ENCODE measurements at places on chromosomes 1 and 21.

- DNase-seq = no peak
These were observed 6.0 kb downstream of the DYNLT5 start for GRCh38 chr1:66758241-66758755.

DNA sequence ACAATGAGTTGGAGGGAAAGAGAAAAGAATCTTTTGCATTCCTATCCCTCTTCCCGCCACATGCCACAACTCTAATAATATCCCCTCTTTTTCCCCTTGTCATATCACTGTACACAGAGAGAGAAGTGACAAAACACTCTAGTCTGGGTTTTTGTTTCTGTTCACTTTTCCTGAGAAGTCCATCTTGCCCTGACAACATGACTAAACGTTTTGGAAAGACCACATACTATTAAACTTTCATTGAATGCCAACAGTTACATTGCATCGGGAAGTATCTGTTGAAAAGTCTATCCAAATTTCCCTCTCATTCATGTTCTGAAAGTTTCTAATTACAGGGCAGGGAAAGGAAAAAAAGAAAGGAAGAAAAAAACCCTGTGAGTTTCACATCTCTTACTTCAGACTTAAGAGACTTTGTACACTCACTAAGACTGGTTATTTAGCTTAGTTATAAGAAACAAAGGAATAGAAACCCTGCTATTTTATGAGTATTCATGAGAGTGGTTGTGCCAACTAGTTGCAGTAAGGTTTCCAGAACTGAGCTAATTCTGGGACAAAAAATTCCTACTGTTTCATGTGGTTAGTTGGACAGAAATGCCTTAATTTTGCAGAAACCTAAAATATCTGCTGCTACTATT lies 16.9 kb downstream of the PLA2G4A start:
- no peak for DNase-seq

DNA sequence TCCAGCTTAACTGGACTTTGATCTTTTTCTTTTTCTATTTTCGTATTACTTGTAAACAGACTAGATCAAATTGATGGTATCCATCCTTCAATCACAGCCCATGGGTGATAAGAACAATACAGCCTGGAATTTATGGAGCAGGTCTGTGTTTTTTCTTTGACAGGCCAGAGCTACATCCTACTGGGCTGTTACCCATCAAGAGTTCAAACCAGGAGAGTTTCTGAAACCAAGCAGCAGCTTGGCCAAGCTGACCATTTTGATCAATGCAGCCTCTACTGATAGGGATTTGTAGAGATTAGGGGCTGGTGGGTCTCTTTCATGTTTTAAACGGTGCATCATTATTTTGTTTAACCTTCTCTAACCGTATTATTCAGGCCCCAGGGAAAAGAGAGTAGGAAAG lies 24.3 kb upstream of the CCDC190 start:
- no peak for DNase-seq

- no peak for DNase-seq
These were observed 10.7 kb downstream of the NEK7 start for GRCh38 chr1:198167436-198167934.

- DNase-seq = no peak
These were observed 24.5 kb upstream of the PALMD start for GRCh38 chr1:99621340-99621901.

DNA sequence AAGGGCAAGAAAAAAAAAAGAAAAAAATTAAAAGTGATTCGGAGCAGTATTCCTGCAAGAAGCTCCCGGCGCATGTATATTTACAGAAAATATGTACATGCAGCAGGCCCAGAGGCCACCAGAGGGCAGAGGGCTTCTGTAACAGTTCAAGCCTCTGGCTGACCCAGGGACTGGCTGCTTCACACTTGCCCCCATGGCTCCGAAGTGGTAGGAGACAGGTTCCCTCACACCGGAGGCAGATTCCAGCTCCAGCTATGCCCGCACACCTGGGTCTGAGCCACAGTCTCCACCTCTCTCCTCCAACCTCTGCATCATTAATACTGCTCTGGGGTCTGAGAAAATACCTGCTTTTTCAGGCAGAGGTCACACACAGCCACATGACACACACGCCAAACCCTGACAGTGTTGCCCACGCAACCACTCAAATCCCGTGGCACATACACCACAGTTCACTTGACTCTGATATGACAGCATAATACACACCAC lies 2.2 kb upstream of the ARHGAP30 start:
- no peak for DNase-seq

DNA sequence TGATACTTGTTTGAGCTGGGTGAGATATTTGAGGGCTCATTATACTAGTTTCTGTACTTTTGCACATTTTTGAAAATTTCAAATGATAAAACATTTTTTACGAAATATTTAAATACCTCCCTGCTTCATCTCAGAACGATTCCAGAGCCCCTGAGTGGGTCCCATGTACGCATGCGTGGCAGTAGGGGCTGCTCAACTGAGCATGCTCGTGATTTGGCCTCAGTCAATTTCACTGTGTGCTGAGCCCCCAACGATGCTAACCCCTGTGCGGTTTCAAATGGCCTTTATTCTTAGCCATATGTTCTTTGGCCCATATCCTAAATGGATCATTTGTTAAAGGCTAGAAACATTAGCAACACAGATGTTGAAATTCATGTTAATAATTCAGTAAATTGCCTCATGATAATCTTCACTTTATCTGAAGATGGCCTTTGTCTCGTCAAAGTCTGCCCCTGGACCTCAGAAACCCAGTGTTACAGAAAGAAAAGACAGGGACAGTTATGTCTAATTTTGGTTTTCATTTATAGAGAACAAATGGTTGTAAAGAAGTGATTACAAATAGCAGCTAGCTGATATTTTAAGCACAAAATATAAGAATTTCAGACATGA lies 108.2 kb downstream of the MRPS6 start:
- no peak for DNase-seq

DNA sequence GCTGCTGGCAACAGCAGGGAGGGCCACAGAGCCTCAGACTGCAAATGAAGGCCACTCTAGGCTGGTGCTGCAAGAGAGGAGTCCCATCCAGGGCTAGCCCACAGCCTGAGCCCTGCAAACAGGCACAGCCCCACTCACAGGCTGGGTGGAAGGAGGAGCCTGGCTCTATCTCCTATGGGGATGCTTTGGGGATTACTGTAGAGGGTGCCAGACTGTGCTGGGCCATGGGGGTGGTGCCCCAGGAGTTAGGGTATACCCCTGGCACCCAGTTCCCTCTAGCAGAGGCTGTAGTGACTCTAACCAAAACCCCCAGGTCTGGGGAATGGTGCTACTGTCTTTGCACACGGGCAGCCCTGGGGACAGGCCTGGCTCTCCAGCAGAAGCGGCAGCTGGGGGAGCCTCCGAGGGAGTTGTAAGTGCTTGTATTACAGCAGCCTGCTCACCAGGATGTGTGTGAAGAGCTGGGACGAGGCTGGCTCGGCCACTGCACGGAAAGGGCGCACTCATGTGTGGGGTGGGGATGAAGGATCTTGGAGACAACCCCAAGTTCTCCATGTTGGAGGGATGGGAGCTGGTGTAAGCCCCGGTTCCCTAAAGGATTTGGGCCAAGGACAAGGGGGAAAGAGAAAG lies 23.4 kb upstream of the EVA1B start:
- no peak for DNase-seq

DNA sequence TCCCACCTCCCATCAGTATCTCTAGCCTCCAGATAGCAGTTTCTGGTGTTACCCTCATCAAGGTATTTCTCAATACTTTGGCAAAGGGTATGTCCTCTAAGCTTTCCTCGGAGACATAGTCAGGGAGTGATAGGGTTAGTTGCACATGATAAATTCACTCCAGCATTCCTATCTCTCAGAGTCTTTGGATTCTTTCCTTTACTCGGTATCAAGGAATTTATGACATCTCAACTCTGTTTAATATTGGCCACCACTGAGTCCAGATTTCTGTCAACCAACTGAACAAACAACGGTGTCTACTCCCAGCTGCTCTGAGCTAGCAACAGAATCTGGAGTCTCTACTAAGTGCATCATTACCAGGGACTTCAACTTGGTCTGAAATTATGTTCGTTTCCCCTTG lies 233.4 kb downstream of the TM2D1 start:
- DNase-seq = no peak

DNA sequence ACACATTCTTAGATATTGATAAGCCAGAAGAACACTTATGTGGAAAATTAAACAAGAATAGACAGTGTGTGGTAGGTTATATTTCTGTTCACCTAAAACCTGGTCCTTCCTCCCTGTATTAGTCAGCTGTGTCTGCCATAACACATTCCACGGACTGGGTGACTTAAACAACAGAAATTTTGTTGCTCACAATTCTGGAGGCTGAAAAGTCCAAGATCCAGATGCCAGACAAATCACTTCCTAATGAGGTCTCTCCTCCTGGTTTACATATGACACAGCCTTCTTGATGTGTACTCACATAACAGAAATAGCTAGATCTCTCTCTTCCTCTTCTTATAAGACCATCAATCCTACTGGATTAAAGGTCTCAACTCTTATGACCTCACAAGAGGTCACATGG lies 25.7 kb downstream of the JMJD4 start:
- DNase-seq = no peak

DNA sequence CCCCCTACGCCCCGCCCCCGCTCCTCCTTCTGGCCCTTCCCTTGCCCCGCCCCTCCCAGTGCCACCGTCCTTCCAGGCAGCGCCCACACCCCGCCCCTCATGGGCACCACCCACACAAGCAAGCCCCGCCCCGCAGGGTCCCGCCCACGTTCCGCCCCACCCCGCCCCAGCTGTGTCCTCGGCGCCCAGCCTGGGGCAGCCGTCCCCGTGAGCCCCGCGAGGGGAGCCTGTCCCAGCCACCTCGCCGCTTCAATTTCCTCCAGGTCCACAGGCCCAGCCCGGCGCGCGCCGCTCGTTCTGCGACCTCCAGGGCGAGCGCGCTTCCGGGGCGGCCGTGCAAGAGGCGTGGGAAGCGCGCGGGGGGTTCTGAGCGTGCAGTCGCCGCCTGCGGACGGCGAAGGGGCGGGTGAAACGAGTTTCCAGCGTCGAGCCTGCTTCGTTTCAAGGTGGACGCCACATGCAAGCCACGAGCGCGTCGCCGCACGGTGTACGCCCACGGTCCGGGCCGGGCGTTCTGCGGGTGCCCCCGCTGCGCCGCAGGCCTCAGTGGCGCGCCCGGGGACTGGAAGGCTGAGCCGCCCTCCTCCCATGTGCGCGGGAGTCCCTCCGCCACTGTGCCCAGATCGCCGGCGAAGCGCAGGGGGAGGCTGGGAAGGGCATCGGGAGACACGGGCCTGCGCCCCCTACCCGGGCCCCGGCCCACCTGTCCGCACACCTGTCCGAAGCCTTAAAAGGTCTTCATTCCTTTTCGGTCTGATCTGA lies 10.8 kb upstream of the FAAP20 start:
- peak; percentile 42 for DNase-seq

- no peak for DNase-seq
These were observed 104.2 kb downstream of the KIAA0319L start for GRCh38 chr1:35453031-35453430.

DNA sequence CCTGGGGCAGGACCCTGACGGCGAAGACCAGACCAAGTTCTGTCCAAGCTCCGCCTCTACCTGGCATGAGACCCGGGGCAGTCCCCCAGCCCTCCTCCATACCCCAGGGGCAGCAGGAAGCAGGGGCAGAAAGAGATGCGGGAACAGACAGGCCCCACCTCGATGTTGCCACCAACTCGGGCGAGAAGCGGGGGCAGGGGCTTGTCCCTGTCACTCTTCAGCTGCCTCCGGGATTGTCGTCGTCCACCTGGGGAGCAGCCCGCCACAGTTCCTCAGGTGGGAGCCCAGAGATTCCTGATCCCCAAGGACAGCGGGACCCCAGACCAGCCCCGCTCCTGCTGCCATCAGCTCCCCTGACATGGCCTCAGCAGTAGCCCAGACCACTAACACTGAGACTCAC lies 54.8 kb downstream of the CHD5 start:
- DNase-seq = no peak

DNA sequence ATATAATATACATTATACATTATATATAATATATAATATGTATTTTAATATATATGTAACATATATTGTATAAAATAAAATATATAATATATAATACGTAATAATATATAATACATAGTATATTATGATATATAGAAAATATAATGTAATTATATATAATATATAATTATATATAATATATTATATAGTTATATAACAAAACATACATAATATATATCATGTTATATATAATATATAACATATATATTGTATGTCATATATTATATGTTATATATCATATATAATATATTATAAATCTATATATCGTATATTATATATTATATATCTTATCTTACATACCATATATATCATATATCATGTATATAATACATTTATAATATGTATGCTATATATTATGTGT lies 248.2 kb upstream of the TPTE start:
- no peak for DNase-seq

DNA sequence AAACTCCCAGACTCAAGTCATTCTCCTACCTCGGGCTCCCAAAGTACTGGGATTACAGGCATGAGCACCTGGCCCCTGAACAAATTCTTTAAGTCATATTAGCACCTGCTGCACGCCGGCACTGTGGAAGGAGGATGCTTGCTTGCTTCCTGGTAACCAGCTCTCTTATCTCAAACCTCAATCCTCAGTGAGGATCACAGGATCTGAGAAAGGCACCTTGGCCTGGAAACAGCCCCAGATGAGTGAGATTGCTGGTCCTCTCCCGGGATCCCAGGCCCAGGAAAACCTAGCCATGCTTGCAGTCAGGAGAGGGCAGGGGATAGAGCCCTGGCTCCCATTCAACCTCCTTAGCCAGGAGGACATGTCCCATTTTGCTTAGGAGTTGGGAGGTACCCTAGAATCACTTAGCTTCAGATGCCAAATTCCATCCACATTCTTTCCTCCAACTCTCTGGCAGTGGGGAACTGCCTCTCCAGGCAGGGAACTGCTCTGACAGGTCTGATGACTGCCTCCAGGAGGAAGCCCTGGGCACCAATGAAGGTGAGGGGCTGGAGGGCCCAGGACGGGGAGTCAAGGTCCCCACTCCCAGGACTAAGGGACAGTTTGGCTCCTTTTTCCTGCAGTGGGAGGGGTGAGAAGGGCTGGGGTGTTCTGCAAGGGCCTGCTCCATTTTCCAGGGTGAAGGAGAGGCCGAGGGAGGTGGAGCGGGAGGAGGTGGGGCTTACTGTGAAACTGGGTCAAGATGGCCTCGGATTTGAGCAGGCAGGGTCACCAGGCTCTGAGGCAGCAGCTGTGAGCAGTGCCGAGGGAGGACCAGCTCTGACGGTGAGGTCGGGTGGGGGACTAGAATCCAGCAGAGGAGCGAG lies 9.5 kb downstream of the GPR37L1 start:
- DNase-seq = no peak

DNA sequence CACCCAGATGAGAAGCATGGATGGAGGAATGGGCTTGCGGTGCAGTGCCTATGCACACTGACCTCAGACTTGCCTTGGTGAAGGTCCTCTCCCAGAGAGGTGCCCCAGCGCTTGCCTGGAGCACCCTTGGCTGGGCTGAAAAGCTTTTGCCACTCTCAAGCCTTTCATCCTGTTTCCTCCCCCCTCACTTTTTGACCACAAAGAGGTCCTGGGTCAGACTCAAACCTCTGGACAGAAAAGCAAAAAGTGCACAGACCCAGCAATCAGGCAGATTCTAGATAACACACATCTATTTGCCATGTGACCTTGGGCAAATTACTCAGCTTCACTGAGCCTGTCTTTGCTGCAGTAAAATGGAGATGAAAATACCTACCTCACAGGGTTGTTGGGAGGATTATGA lies 7.3 kb downstream of the TMEM35B start:
- no peak for DNase-seq

All from cerebellar nuclear complex (tissue), 1 donor.